ENCODE measurements at places on chromosomes 5 and 9.
A peak's percentile ranks its signal among the peaks of the same experiment; 100 is the strongest.

DNA sequence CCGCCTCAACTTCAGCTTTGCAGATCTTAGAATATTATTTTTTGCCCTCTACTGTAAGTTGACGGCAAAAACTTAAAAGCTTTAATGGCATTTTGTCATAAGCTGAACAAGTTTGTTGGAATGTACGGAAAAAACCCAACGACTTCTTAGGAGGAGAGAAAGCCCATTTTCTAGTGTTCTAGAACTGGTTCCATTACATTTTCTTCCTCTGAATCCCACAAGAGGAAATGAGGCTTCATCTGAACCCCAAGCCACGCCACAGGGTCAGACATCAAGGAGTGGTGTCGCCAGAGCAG, 113.7 kb downstream of the LHFPL2 start:
- DNase-seq, result no peak

- no peak for DNase-seq
Measured at GRCh38 chr9:6105738-6106137, 90.3 kb upstream of the RANBP6 start.

GRCh38 chr9:26412446-26412845, 480.2 kb downstream of the CAAP1 start:
- DNase-seq, result no peak

DNA sequence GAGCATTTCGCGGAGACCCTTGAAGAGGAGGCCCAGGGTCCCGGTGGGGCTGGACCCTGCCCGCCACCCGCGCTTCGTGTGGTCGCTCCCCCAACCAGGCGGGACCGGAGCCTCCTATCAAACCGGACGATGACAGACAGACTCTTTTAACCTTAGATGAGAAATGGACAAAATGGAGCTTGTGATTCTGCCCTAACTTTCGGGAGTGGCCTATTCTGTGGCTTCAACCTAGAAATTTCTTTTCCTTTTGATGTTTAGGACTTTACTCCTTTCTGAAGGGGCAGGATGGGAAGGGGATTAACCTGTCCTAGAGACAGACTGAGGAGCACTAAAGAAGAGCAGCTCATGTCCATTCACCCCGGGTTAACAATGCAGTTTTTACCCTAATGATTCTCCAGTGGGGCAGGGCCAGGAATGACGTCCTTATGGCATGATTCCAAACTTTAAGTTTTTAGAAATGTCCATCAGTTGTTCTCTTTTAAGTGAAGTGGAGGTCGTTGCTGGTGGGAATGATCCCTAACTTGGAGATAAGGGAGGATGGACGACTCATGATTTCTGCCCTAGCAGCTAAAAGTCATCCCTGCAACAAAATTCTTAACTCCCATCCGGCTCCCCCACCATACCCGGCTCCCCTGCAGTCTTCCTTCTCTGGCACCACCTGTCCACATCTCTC, 1.0 kb downstream of the NIPSNAP3A start:
- DNase-seq, result no peak

DNA sequence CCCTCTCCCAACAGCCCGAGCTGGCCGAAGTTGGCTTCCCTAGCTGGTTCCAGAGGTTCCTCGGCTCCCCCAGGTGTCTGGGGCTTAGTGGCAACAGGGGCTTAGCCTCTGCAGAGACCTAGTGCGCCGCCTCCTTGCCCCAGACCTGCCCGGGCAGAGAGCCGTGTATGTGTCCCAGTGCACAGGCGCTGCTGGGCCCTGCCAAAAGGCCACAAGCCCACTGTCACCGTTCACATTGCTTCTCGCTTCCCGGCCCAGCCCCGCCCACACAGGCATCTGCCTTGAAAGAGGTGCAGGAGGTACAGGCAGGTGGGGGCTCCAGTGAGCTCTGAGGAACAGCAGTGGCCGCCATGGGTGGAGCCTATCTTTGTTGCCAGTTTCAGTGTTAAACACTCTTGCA, 2.5 kb upstream of the CACFD1 start:
- DNase-seq, result no peak

- no peak for DNase-seq
Measured at GRCh38 chr5:96340357-96340756, 92.7 kb downstream of the PCSK1 start.

DNA sequence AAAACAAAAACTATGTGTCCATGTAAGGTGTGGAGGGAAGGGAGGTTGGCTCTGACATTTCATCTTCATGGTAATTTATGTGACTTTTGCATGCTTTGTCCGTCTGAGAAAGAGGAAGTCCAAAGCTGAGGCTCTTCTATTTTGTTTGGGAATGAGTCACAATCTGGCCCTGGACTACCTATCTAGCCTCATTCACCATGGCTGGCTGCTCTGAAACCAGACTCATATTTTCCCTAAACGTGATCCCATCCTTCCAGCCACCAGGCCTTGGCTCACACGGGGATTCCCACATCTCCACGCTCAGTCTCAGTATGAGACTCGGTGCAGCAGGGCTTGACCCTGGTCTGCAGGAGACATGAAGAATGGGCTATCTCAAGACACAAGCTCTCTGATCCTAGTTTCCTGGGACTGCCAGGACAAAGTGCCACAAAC, 672.8 kb downstream of the ACTL7B start:
- no peak for DNase-seq

- DNase-seq, result no peak
Measured at GRCh38 chr5:181051841-181052671, 12.0 kb downstream of the BTNL9 start.

DNA sequence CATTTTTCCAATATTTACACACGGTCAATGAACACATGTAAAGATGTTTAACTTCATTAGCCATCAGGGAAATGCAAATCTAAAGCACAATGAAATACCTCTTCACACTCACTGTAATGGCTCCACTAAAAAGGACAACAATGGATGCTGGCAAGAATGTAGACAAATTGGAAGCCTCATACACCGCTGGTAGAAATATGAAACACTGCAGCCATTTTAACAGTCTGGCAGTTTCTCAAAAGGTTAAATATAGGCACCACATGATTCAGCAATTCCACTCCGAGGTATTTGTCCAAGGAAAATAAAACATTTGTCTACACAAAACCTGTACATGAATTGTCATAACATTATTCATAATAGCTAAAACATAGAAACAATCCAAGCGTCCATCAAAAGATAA, 20.0 kb downstream of the RNF145 start:
- no peak for DNase-seq

DNA sequence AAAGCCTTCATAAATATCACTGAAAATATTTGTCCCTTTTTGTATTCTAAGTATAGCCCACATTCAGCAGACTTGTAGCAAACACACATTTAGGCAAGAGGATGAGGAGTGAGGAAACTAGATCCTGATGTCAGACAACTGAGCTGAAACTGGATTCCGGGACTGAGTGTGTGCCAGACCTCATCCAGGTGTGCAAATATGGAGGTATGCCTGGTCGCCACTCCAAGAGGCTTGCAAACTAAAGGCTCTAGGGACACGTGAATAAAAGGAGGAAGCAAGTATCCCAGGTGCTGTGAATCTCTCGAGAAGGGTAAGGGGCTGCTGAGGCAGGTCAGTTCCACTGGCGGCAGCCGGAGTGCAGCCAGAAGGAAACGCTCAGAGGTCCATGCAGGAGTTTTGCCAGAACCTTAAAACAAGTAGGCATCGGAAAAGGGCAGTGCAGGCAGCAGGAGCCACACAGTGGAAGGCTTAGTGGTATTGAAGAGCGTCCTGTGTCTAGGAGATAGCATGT, 77.4 kb upstream of the ALDH1B1 start:
- no peak for DNase-seq

GRCh38 chr5:134171972-134172371, 4.8 kb downstream of the SKP1 start:
- no peak for DNase-seq

DNA sequence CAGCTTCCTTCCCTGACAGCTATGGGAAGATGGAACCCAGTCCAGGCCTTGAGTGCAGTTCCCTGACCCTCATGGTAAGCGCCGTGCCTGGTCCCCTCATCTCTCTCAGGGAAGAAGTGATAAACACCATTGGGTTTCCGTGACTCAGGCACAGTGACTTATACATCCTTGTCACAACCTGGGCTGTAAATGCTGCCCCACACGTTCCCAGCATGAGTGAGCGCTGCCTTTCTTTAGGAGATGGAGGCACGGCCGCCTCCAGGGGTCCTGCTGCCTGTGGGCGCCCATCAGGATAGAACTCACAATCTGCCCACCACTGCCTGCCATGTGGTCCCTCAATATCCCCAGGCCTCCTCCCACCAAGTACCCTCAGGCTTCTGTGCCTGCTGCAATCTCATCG, 8.3 kb upstream of the NKD2 start:
- DNase-seq, result no peak

DNA sequence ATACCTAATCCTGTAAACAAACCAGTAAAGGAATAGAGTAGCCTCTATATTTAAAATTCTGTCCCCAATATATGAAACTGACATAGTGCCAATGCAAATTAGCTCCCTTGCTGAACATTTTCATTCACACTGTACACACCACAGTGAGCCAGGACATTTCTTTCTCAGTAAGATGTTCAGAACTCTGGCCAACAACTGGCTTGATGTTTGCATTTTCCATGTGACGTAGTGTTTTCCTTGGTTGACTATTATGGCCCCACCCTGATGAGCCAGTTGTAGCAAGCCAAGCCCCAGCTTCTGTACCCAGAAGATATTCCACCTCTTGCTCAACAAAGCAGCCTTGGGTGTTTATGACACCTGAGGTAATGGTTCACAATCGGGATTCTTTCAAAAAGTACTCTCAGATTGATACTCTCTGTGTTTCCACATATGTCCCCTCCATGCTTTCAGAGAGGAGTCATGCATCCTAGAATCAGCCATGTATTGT, 17.7 kb upstream of the ANXA1 start:
- peak; percentile 50 for DNase-seq

GRCh38 chr9:112914524-112914923, 23.8 kb upstream of the SLC46A2 start:
- DNase-seq, result no peak

DNA sequence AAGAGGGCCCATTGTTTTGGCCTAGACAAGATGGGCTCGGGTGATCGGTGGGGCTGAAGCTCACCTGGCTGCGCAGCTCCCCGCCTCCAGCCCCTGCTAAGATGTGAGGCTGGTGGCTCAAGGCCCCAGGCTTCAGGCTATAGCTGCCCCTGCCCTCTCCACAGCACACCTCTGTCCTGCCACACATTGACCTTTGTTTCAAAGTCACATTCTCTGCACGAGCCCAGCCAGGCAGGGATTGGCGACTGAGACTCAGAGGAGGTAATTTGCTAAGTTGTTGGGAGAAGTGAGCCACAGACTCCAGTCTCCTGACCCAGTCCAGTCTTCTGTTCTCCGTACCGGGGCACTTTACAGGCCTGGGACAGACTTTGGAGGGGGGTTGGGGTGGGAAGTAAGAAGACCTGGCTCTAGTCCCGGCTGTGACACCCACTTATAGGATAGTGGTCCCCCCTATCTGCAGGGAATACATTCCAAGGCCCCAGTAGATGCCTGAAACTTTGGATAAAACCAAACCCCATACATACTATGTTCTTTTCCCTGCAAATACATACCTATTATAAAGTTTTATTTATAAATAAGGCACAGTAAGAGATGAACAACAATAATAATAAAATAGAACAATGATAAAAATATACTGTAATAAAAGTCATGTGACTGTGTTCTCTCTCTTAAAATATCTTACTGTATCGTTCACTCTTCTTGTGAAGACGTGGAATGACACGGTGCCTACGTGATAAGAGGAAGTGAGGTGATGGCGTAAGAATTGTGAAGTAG, 13.3 kb downstream of the PDGFRB start:
- DNase-seq, result no peak

GRCh38 chr9:131398204-131398603, 4.3 kb downstream of the PRRC2B start:
- no peak for DNase-seq

- DNase-seq, result no peak
Measured at GRCh38 chr5:67222243-67223025, 25.8 kb upstream of the CD180 start.

DNA sequence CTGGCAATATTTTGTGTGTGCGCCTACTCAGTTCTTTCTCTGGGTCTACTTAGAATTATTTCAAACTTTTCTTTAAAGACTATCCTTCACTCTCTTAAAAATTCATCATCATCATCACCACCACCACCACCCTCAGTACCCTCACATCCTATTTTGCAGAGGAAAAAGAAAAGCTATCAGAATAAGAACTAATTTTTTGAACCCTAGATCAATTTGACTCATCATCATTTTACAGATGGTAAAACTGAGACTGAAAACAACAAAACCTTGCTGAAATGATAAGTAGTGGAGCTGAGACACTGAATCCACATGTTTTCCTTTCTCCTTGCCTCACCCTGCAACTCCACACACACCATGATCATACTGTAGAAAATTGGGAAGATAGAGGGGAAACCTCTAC, 119.3 kb downstream of the SSBP2 start:
- no peak for DNase-seq

- DNase-seq, result no peak
Measured at GRCh38 chr9:99069546-99069945, 35.4 kb upstream of the TGFBR1 start.

DNA sequence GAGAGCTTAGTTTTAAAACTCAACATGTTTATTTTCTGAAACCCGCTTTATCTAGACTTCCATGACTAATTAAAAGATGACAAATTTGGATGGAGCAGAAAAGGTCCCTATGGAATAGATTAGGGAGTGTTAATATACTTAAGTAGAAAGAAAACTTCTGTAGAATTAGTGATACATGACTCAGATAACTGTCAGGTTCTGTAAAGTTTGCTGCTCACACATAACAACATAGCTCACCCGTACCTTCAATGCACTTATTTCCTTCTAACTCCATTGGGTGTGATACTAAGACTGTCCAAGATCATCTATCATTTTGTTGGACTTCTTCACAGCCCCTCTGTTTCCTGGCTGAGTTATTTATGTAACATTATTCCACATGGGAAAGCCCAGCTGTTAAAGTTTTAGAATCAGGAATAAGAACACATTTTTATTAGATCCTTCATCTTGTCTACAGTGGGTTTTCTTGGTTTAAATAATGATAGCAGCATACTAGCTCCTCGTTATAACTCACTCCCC, 27.8 kb downstream of the TMEM167A start:
- no peak for DNase-seq

DNA sequence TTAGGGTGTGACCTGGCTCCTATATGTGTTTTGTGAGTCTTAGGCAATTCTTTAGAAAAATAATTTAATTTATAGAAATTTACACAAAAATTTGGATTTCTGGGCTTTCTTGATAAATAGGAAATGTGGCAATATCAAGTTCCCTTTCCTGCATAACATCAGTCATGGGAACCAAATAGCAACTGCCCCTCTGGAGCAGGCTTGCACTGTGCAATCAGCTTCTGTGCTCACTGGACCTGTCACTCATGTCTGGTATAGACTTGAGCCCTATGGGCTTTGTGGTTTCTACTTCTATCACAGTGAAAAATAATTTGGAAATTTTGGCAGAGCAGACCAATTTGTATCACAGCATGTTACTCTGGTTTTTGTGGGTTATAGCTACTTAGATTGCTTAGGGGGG, 131.7 kb downstream of the ADGRV1 start:
- DNase-seq, result no peak

GRCh38 chr5:76379316-76379715, 23.8 kb upstream of the IQGAP2 start:
- DNase-seq, result no peak

- no peak for DNase-seq
Measured at GRCh38 chr5:37034955-37035354, 158.4 kb downstream of the NIPBL start.

GRCh38 chr5:160363660-160364395, 6.6 kb downstream of the C1QTNF2 start:
- no peak for DNase-seq

Data from Calu3 (cell line).